ENCODE measurements at places on chromosomes 11 and 22.

DNA sequence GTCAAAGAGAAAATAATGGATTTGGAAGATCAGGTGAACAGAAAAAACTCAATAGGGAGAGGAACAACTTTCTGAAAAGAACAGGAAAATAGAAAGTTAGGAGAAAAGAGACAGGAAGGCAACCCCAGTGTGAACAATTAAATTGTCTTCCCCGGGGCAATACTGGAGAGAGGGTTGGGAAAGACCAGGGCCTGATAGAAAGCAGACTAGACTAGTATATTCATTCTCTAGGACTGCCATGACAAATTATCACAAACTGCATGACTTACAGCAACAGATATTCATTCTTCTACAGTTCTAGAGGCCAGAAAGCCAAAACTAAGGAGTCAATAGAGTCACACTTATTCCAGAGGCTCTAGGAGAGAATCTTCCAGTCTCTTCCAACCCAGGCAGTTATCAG lies 482.8 kb downstream of the SOX6 start:
- DNase-seq, result no peak

DNA sequence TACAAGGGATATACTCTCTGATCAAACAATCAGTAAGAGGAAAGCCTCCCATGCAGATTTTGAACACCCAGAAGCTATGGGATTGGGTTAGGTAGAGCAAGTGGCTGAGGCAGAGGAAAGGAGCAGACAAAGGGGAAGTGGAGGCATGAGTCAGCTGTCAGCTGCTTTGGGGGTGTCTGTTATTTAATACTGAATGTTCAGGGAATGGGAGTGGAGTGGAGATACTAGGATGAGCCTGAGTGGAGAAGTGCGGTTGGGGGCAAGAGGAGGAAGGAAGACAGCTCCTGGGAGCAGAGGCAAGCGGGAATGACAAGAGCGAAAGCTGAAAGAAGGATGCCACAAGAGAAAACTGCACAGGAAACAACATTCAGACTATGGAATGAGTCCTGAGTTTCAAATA lies 22.7 kb upstream of the TMPRSS5 start:
- no peak for DNase-seq

DNA sequence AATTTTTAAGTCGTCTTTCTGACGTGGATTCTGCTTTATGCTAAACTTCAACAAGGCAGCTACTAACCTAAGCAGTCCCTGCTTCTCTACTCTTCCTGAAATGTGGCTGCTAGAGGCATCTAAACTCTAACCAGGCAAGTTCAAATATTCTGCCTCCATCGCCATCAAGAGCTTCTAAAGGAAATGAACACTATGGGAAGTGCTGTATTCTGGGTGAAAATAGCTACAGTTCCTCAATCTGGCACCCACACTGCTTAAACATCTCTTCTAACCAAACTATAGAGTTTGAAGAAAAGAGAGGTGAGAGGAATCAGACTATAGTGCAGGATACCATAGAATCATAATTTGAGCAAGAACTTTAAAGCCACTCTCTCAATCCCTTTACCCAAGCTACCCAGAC lies 6.3 kb downstream of the NRIP3 start:
- no peak for DNase-seq

- no peak for DNase-seq
Observed at GRCh38 chr11:105298630-105299029, 159.1 kb upstream of the CARD18 start.

- DNase-seq, result no peak
Observed at GRCh38 chr11:64498136-64498535, 92.9 kb upstream of the SLC22A12 start.

DNA sequence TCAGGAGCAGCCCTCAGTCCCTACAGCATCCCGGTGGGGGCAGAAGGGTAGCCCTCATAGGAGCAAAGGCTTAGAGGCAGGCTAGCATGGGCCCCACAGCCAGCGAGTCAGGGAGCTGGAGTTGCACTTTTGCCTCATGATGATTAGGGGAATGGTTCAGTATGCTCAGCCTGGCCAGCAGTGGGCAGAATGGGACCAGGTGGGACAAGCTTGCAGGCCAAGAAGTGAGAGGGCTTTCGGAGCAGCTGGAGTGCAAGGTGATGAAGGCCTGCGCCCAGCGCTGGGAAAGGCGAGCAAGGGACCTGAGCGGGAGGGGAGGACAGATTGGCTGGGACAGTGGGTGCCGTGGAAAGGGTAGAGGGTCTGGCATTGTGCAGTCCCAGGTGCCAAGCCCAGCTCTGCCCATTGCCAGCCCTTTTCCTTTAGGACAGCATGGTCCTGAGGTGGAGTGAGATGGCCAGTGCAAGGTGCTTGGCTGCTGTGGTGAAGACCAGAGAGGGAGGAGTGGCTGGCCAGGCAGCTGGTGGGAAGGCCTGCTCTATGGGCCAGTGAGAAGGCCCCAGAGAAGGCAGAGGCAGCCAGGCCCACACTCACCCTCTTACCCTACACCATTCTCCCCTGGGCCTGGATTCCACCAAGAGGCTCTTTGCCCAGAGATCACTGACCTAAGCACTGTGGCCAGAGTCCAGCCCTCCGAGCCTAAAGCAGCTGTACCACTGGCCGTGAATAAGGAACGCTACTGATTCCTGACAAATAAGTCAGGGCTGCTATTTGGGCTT lies 47.9 kb upstream of the SUSD2 start:
- no peak for DNase-seq

DNA sequence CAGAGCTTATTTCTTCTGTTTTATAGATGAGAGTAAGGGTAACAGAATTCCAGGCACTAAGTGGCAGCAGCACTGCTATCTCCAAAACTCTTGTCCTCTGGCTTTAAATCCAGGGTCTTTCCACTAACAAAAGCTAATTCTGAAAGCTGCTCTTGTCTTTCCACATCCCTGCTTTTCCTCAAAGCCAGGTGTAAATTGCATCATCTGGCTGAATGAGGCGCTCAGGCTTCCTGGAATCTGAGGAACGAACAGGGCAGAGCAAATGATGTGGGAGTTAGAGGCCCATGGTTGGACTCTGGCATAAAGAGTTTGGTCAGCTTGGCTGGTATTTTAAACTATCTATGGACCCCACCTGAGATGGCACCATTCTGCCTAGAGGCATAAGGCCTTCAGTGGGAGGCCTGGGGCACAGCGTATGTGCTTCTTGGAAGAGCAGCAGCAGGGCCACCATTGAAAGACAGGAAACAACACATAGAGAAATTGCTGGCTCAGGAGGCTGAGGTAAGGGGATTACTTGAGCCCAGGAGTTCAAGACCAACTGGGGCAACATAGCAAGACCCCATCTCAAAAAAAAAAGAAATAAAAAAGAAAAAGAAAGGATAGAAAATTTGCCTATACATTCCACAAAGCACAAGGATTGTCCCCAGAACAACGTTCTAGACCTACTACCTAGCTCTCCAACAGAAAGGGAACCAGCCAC lies 1.9 kb downstream of the KCNJ5 start:
- DNase-seq, result no peak

DNA sequence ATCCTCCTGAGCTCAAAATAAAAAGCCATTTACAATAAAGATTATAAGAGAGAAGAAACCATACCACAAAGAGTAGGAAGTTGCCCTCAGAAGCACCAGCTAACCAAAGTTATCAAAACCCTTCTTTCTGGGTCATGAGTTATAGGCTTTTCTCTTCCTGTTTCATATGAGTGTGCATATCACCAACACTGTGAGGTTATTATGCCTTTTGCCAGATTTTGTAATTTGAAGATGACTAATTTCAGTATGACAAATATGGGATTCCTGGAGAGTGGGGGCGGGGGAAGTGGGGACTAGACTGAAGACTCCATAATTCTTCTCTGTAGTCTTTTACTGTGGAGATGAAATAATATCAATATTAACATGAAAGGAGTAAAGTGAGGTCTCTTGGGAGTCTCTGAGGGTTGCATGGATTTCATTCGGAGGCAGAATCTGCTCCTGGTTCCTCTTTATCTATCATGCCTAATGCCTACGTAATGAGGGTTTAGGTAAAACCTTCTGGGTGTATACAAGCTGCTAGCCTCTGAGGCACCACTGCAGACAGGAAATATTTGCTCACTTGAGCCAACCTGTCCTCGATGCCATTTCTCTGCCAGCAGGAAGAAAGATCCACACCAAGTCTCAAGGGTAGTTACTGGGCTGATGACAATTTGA lies 2.1 kb downstream of the LPXN start:
- no peak for DNase-seq

- no peak for DNase-seq
Observed at GRCh38 chr11:73269459-73270015, 2.6 kb upstream of the P2RY6 start.

DNA sequence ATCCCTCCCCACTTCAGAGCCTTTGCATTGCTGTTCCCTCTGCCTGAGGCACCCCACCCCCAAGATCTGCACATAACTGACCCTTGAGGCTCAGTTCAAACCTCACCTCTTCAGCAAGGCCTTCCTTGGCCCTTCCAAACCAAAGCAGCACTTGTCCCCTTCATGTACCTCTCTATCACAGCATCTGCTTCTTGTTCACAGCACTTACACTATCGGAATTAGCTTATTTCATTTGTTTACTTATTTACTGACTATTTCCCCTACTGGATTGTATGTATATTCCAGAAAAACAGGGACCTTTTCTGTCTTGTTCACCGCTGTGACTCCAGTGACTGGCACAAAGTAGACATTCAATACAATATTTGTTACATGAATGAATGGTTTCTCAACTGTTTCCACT lies 38.0 kb downstream of the HORMAD2 start:
- no peak for DNase-seq

GRCh38 chr11:7385532-7385931 lies 99.8 kb upstream of the OLFML1 start:
- no peak for DNase-seq

Data from GM12891 (cell line).